ENCODE measurements at places on chromosomes 4 and X.

- no peak for DNase-seq
Measured at GRCh38 chr4:163915896-163916295, 421.4 kb downstream of the TMA16 start.

- no peak for DNase-seq
Measured at GRCh38 chr4:185457136-185457535, 14.4 kb downstream of the CCDC110 start.

DNA sequence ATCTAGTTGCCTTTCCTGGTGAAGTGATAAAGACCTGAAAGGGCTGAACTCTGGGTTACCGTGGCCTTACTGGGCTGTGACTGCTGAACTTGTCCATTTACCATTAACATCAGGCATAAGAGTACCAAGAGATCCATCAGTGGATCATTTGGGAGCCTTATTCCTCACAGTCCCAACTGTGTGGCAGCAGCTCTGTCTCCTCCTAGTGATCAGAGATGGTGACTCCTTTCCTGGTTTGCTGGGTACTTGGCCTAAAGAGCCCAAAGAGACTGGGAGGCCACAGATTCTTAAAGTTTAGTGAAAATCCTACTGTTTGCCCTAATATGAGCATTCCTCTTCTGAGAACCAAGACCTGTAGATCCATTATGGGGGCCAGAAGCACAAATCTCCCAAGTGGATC lies 56.3 kb upstream of the ATP6AP2 start:
- DNase-seq, result no peak

- DNase-seq, result no peak
Measured at GRCh38 chrX:68833855-68834331, 5.1 kb downstream of the EFNB1 start.

- no peak for DNase-seq
Measured at GRCh38 chr4:153040677-153041076, 104.6 kb downstream of the FHDC1 start.

DNA sequence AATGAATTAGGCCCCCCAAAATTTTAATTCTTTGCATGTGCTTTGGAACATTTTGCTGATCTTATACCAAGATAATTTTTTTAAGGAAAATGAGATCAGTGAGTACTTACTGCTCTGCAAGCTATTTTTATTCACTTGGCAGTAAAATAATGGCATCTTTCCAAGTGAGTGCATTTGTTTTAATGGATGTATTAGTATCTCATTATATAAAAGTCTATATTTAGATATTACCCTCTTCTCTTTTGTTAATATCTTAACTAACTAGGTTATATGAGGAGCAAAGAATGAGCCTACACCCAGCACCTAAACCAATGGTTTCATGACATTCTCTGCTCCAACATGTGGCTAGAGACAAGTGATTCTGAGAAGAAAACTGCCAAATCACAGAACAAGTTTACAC lies 21.1 kb upstream of the ARAF start:
- DNase-seq, result no peak

Measured in stimulated activated CD4-positive, alpha-beta T cell treated with anti-CD3 and anti-CD28 coated beads, Interleukin-15, amount 100 ng/mL, for 1 hour (primary cell).